ENCODE measurements at places on chromosomes 7 and 10. TPM values are rescaled to one million over a fixed set of nuclear protein-coding genes. Genes with fewer than 3 reads are reported as not detected.

Gene CCZ1B
- 69.3 TPM for total RNA-seq

Gene DMBT1
- 0.08 TPM for total RNA-seq

Gene PIK3CG
- total RNA-seq, result not detected

Gene CYP3A4
- not detected for total RNA-seq

Gene CLIP2
- total RNA-seq, result 44.3 TPM

Gene MLXIPL
- total RNA-seq, result not detected

Gene DENND11
- 12.3 TPM for total RNA-seq

Gene MBLAC1
- total RNA-seq, result 2.3 TPM

Gene AKR1C3
- total RNA-seq, result 0.89 TPM

Gene CNPY1
- not detected for total RNA-seq

GRCh38 chr10:104281694-104282093 is 12.7 kb downstream of the GSTO2 start:
- no peaks in the 10 kb centered on the region for H3K36me3 ChIP-seq
- no peak for DNase-seq
- H3K27me3 ChIP-seq, result peaks cover 59% of the 10 kb centered on the region
- no peaks in the 10 kb centered on the region for H3K4me1 ChIP-seq
- H3K27ac ChIP-seq, result no peak overlapping the region
- H3K4me3 ChIP-seq, result no peak overlapping the region

- H3K27ac ChIP-seq, result no peak overlapping the region
- H3K4me3 ChIP-seq, result no peak overlapping the region
Measured at GRCh38 chr10:78663721-78664120, 405.0 kb upstream of the ZMIZ1 start.

- no peak overlapping the region for H3K4me3 ChIP-seq
- peaks cover under 1% of the 10 kb centered on the region for H3K4me1 ChIP-seq
- H3K36me3 ChIP-seq, result no peaks in the 10 kb centered on the region
- H3K27me3 ChIP-seq, result no peaks in the 10 kb centered on the region
Measured at GRCh38 chr10:52066383-52066782, 247.7 kb upstream of the DKK1 start.

- no peak overlapping the region for H3K27ac ChIP-seq
- peaks cover 9% of the 10 kb centered on the region for H3K27me3 ChIP-seq
- peaks cover 5% of the 10 kb centered on the region for H3K36me3 ChIP-seq
- no peak for DNase-seq
Measured at GRCh38 chr7:81355911-81356310, 413.9 kb downstream of the HGF start.

- H3K4me3 ChIP-seq, result peak overlapping the region; percentile 49
- peaks cover 21% of the 10 kb centered on the region for H3K4me1 ChIP-seq
- H3K27ac ChIP-seq, result peak overlapping the region; percentile 77
- no peak for DNase-seq
Measured at GRCh38 chr7:17123020-17123419, 175.4 kb upstream of the AHR start.

DNA sequence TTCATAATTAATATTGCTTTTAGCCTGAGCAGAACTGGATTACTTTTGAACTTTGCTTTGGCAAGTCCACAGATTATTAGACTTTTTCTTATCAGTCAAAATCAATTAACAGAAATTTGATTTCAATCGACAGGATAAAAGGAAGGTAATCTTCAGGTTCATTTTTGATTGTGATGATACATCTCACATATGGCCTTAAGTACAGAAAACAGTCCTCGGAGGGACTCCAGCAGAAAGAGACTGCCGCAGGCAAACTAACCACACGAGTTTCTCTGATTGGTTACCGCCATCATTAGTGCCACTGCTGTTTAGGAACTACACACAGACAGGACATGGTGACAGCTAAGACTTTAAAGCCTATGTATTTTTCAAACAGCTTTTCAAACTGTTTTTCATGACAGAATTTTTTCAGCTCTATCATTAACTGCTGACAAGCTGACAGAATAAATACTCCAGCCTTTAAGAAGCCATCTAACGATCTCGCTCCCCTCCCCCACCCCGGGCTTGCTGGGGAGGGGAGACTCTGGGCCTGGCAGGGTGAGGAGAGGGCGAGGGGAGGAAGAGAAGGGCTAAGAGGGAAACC is 668.2 kb downstream of the KCNMA1 start:
- H3K27me3 ChIP-seq, result no peaks in the 10 kb centered on the region
- H3K36me3 ChIP-seq, result peaks cover 11% of the 10 kb centered on the region
- no peak for DNase-seq
- H3K4me3 ChIP-seq, result no peak overlapping the region

GRCh38 chr7:136198168-136198567 is 221.0 kb upstream of the MTPN start:
- H3K4me1 ChIP-seq, result no peaks in the 10 kb centered on the region
- H3K4me3 ChIP-seq, result no peak overlapping the region
- no peaks in the 10 kb centered on the region for H3K36me3 ChIP-seq
- peaks cover 4% of the 10 kb centered on the region for H3K27me3 ChIP-seq
- no peak overlapping the region for H3K27ac ChIP-seq

GRCh38 chr7:105354383-105354782 is 34.3 kb downstream of the SRPK2 start:
- no peak overlapping the region for H3K4me3 ChIP-seq
- H3K27ac ChIP-seq, result peak overlapping the region; percentile 94
- H3K4me1 ChIP-seq, result peaks cover 51% of the 10 kb centered on the region
- DNase-seq, result no peak
- H3K27me3 ChIP-seq, result no peaks in the 10 kb centered on the region

DNA sequence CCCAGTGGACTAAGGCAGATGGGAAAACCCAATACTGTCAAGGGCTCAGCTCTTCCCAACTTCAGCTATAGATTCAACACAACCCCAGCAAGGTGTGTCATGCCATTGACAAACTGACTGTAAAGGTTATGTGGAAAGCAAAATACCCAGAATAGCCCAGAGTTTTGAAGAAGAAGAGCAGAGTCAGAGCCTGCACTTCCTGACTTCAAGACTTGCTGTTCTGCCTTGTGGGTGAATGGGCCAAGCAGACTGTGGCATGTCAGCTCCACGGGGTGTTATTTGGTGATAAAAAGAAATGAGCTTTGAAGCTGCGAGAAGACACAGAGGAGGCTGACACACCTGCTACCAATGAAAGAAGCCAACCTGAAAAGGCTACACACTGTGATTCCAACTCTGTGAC is 89.7 kb downstream of the NKX6-2 start:
- H3K27me3 ChIP-seq, result no peaks in the 10 kb centered on the region
- H3K36me3 ChIP-seq, result peaks cover 17% of the 10 kb centered on the region
- H3K4me3 ChIP-seq, result no peak overlapping the region
- H3K4me1 ChIP-seq, result peaks cover 15% of the 10 kb centered on the region
- no peak overlapping the region for H3K27ac ChIP-seq

DNA sequence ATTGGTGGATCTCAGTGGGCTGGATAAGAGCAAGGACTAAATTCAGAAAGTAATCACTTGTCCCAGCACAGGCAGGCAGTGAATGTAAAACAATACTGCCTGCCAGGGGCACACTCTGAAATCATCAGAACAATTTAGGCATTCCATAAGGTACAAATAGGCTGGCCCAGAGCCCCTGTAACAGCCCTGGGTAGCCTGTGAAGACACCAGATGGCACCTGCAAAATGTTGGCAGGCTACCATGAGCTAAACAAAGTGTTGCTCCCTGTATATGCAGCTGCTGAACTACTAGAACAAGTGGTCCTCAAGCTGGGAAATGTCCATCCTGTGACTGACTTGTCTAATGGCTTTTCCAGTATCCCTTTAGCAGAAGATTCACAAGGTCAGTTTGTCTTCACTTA is 3.0 kb upstream of the PRSS37 start:
- H3K36me3 ChIP-seq, result no peaks in the 10 kb centered on the region
- H3K4me1 ChIP-seq, result no peaks in the 10 kb centered on the region
- no peak for DNase-seq
- H3K4me3 ChIP-seq, result no peak overlapping the region
- no peaks in the 10 kb centered on the region for H3K27me3 ChIP-seq

GRCh38 chr10:101941871-101942270 is 98.3 kb upstream of the KCNIP2 start:
- no peaks in the 10 kb centered on the region for H3K27me3 ChIP-seq
- DNase-seq, result no peak
- H3K27ac ChIP-seq, result no peak overlapping the region
- H3K4me1 ChIP-seq, result peaks cover 39% of the 10 kb centered on the region
- peaks cover 21% of the 10 kb centered on the region for H3K36me3 ChIP-seq

- DNase-seq, result no peak
- peaks cover 9% of the 10 kb centered on the region for H3K4me1 ChIP-seq
- H3K4me3 ChIP-seq, result no peak overlapping the region
- no peaks in the 10 kb centered on the region for H3K36me3 ChIP-seq
Measured at GRCh38 chr10:102997998-102998397, 79.9 kb downstream of the CNNM2 start.

DNA sequence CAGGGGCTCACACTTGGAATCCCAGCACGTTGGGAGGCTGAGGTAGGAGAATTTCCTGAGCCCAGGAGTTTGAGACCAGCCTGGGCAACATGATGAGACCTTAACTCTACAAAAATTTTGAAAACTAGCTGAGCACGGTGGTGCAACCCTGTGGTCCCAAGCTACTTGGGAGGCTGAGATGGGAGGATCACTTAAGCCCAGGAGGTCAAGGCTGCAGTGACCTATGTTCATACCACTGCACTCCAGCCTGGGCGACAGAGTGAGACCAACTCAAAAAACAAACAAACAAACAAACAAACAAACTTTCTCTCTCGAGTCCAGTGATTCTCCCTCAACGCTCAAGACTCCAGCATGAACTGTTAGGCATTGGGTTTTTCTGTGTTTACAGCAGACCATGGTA is 2.0 kb upstream of the TYSND1 start:
- no peak for DNase-seq
- H3K4me3 ChIP-seq, result no peak overlapping the region
- H3K36me3 ChIP-seq, result peaks cover 28% of the 10 kb centered on the region
- H3K4me1 ChIP-seq, result peaks cover 19% of the 10 kb centered on the region

- no peak overlapping the region for H3K27ac ChIP-seq
- H3K4me1 ChIP-seq, result no peaks in the 10 kb centered on the region
- DNase-seq, result no peak
- peaks cover 46% of the 10 kb centered on the region for H3K36me3 ChIP-seq
- no peaks in the 10 kb centered on the region for H3K27me3 ChIP-seq
- no peak overlapping the region for H3K4me3 ChIP-seq
Measured at GRCh38 chr10:119575506-119575905, 21.3 kb downstream of the TIAL1 start.

- peaks cover 16% of the 10 kb centered on the region for H3K4me1 ChIP-seq
- no peaks in the 10 kb centered on the region for H3K36me3 ChIP-seq
- H3K4me3 ChIP-seq, result no peak overlapping the region
- no peak overlapping the region for H3K27ac ChIP-seq
- H3K27me3 ChIP-seq, result no peaks in the 10 kb centered on the region
- no peak for DNase-seq
Measured at GRCh38 chr10:97705006-97705670, 8.4 kb upstream of the MARVELD1 start.

DNA sequence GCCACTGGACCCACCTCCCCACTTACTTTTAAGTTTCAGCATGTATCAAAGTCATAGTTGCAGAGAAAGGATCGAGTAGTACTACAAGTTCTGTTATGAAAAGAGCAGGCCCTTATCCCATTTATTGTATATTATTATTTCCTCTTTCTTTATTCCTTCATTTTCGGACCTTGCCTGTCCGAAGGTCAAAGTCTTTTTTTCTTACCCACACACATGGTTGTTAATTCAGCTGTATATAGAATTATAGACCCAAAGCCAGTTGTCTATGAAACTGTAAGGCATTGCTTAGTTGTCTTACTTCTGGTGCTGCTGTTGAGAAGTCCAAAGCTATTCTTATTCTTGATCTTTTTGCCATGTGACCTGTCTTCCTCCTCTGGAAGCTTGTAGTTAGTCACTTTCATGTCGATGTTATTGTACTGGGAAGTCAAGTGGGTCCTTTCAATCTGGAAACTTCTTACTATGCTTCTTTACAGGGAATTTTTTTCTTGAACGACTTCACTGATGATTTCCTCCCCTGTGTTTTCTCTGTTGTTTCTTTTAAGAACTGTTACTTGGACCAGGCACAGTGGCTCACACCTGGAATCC is 8.3 kb downstream of the NUDT5 start:
- no peaks in the 10 kb centered on the region for H3K27me3 ChIP-seq
- H3K36me3 ChIP-seq, result peaks cover 30% of the 10 kb centered on the region
- no peak overlapping the region for H3K4me3 ChIP-seq

GRCh38 chr7:143988976-143989745 is 11.0 kb upstream of the OR6B1 start:
- H3K4me1 ChIP-seq, result peaks cover 26% of the 10 kb centered on the region
- no peak for DNase-seq
- no peak overlapping the region for H3K4me3 ChIP-seq
- H3K36me3 ChIP-seq, result peaks cover 4% of the 10 kb centered on the region
- peak overlapping the region; percentile 42 for H3K27ac ChIP-seq

DNA sequence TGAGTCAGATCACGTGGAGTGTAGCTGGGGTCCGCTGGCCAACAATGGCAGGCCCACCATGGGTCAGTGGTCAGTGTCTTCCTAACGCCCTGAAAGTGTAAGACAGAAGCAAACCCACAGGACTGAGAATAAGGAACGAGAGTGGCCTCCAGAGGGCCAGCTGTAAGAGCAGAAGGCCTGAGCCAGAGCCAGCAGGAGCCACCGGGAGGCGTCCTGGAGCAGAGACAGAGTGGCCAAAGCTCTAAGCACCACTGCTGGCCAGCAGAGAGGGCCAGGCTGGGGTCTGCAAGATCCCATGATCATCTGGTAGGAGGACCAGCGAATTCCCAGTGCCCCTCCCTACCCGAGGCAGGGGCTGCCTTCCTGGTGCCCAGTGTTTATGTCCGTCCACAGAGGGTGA is 9.2 kb downstream of the CCDC201 start:
- no peak for DNase-seq
- H3K4me1 ChIP-seq, result no peaks in the 10 kb centered on the region
- H3K27me3 ChIP-seq, result no peaks in the 10 kb centered on the region
- no peaks in the 10 kb centered on the region for H3K36me3 ChIP-seq
- H3K27ac ChIP-seq, result no peak overlapping the region

GRCh38 chr10:27413831-27414348 is 90.2 kb upstream of the RAB18 start:
- H3K27ac ChIP-seq, result no peak overlapping the region
- H3K4me3 ChIP-seq, result no peak overlapping the region
- peaks cover 30% of the 10 kb centered on the region for H3K27me3 ChIP-seq
- H3K4me1 ChIP-seq, result no peaks in the 10 kb centered on the region
- no peaks in the 10 kb centered on the region for H3K36me3 ChIP-seq

- peaks cover 6% of the 10 kb centered on the region for H3K4me1 ChIP-seq
- peaks cover 16% of the 10 kb centered on the region for H3K27me3 ChIP-seq
- no peaks in the 10 kb centered on the region for H3K36me3 ChIP-seq
- H3K27ac ChIP-seq, result no peak overlapping the region
Measured at GRCh38 chr10:117686606-117687005, 144.1 kb downstream of the EMX2 start.

GRCh38 chr7:22858640-22859561 is 36.3 kb upstream of the TOMM7 start:
- H3K36me3 ChIP-seq, result no peaks in the 10 kb centered on the region
- peak overlapping the region; percentile 80 for H3K27ac ChIP-seq
- no peak for DNase-seq
- H3K4me3 ChIP-seq, result no peak overlapping the region
- peaks cover 31% of the 10 kb centered on the region for H3K4me1 ChIP-seq

- no peaks in the 10 kb centered on the region for H3K36me3 ChIP-seq
- peaks cover 2% of the 10 kb centered on the region for H3K27me3 ChIP-seq
- DNase-seq, result no peak
- H3K27ac ChIP-seq, result no peak overlapping the region
- no peak overlapping the region for H3K4me3 ChIP-seq
Measured at GRCh38 chr7:73585196-73585595, 6.8 kb upstream of the TBL2 start.

Data from osteocyte (in vitro differentiated cells).